T-helper 22 cell (primary cell): ENCODE measurements at places on chromosomes 3 and 15.

DNA sequence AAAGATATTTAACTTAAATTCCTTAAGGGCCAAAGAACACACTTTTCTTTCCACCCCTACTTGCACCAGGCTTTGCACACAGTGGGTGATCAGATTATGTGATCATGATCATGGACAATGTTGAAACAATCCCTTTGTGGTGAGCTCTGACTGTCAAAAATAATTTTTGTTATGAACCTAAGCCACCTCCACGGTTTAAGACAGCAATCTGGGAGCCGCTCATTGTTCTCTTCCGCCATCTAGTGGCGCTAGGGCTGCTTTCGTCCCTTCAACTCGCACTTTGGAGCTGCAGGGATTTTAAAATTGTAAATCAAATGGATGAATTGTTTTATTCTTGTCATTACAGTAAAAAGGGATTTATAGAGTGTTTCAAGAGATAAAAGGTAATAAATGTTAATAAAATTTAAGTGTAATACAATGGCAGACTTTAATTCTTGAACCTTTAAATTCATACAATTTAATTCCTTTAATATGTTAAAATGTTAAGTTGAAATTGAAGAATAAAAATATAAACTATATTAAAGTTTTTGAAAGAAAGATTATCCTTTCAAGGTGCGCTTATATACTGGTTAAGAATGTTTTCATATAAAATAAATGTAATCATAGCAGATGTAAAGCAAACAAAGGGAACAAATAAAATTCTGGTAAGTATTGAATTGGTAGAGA, 45.3 kb upstream of the ARL6 start:
- DNase-seq = peak; percentile 23

DNA sequence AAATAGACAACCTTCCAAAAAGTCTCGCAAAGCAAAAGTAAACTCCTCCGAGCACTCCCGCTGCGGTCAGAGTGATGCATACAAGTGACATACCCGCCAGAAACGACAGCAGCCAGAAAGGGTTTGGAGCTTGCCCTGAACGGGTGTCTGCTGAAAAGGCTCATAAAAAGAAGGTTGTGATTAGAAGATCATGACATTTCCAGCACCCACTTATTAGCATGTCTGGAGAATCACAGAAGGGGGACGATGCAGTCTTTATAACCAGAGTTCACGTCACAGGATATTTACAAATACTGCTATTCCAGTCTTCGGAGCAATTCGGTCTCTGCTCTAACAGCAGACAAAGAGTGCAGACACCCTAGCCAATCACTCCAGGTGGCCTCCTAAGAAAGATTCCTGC, 59.1 kb upstream of the FRMD4B start:
- no peak for DNase-seq

DNA sequence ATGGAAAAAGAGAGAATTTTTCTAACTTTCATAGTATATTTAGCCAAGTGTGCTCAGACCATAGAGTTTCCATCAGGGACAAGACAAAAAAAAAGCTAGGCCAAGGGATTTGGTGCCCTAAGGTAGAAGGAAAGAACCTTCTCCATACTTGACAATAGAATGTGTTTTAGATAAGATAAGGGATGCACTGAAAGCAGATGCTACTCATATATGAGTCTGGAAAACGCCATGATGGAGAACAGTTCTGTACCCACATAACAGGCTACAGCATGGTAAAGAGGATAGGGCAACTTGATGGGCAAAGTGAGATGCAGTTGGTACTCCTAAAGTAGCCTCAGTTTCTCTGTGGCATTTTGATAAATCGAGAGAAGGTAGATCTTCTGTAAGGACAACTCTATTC, 216.4 kb upstream of the NECTIN3 start:
- no peak for DNase-seq

GRCh38 chr3:189317911-189318310, 146.1 kb downstream of the TPRG1 start:
- DNase-seq = no peak

GRCh38 chr3:42489937-42490227, 12.6 kb upstream of the VIPR1 start:
- no peak for DNase-seq

GRCh38 chr3:194905696-194906095, 220.0 kb downstream of the FAM43A start:
- no peak for DNase-seq
